ENCODE measurements at places on chromosomes 5 and 9. TPM values are rescaled to one million over a fixed set of nuclear protein-coding genes. Genes with fewer than 3 reads are reported as not detected.

DNA sequence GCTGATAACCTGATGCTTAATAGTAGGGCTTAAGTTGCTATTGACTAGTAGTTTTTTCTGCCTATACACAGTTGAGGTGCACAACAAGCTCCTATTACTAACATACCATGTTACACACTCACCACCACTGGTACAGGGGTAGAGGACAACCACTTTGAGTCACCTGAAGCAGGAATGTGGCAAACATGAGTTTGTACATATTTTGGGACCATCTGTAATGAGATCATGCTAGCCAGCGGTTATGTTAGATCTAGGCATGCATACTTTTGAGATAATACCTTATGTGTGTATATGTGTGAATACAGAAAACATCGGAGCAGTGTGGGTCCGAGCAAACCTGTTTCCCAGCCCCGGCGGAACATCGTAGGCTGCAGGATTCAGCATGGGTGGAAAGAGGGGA, 72.8 kb upstream of the NXNL2 start:
- DNase-seq = peak; percentile 50

POU5F2 gene
- total RNA-seq = 0.57 TPM

DNA sequence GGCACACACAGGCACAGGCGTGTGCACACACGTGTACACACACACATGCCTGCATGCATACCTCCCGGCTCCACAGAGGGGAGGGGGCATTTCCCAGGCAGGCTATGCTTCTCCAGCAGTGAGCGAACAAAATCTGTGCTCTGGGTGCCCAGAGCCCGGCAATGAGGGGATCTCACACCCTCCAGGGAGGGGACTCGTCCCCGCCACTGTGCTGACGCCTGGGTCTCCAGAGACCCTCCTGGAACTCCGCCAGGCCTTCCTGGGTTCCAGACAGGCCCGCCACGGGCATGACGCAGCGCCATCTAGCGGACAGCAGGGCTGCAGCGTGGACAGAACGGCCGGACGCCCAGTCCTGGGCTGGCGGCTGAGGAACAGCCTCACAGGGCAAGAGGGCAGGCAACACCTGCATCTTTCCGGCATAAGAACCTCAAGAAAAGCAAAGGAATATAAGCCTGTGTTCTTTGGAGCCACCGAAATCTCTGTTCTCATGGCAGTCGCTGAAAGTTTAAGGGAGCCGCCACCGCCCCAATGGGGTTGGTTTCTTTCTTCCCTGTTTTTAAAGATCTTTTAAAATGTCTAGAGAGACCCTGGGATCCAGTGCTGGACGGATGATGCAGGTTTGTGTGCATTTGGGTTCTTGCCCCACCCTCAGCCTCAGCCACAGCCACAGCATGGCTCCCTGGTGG, 135.6 kb upstream of the PPP1R26 start:
- peak; percentile 70 for DNase-seq

GRCh38 chr5:1231354-1231905, 6.2 kb downstream of the SLC6A18 start:
- DNase-seq = no peak

GRCh38 chr9:107739601-107740082, 250.1 kb upstream of the KLF4 start:
- peak; percentile 79 for DNase-seq

DNA sequence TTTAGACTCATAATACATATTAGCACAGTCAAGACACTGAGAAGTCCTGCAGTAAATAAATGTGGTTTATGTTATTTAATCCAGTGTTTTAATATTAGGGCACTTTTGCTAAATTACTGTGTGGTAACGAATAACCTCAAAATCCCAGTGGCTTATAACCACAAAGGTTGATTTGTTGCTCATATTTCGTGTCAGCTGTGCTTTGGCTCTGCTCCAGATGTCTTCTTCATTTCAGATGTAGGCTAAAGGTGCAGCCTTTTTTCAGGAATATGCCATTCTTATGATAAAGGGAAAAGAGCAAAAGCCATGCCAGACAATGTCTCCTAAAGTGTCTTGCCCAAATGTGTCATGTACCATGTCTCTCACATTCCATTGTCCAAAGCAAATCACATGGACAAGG, 144.8 kb downstream of the BRINP1 start:
- no peak for DNase-seq

DNA sequence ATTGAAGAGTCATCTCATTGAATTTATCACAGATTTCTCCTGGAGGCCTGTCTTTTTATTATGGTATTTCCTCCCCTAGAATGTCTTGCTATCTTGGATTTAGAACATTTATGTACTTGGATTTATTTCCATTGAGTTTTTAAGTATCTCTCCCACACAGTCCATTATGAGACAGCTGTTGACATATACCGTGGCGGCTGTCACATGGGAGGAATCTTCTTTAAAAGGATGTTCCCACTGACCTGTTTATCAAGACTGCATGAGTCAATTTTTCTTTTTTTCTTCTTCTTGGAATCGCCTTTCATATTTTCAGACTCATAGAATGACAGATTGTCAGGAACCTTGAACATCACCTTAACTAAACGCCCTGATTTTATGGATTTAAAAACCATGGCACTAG, 2.9 kb upstream of the CAVIN4 start:
- no peak for DNase-seq

DNA sequence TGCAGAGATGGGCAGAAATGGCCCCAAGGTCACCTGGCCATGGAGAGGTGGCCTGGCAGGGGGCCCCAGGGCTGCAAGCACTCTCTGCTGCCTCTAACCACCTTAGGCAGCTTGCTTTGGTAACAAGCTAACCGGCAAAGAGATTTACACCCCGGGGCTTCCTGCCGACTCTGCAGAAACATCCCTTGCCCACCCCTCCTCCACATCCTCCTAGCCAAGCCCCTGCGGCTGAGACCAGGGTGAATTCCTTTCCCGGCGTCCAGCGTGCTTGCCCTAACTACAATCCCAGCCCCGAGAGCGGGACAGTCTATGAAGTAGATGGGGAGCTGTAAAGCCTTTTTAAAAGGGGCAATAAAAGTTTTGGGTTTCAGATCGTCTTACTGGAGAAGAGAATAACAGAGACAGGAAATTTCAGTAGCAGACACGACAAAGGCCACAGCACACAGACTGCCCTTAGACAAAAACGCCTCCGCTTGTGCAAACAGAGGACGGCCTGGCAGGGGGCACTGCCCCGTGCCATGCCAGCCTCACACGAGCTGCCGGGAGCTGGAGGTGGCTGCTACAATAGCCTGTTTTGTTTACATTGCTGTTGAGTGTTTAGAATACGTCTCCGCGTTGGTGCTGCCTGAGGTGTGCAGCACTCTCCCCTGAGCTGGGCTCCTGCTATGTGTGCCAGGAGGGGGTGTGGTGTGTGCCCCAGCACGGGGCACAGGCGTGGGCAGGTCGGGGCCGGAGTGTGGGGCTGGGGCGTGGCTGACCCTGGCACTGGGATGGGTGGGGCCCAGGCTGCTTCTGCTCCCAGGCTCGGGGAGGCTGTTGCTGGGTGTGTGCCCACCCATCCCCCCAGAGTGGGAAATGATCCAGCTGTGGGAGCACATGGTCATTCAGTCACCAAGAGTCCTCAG, 15.3 kb downstream of the MYMK start:
- peak; percentile 44 for DNase-seq

- DNase-seq = peak; percentile 44
Observed at GRCh38 chr9:136527721-136528710, 17.8 kb downstream of the NOTCH1 start.

AQP7 gene
- not detected for total RNA-seq

GRCh38 chr5:132749506-132749905, 2.3 kb downstream of the CCNI2 start:
- no peak for DNase-seq

- DNase-seq = no peak
Observed at GRCh38 chr9:120360510-120360909, 219.5 kb downstream of the CDK5RAP2 start.

RABGAP1 gene
- total RNA-seq = 19.1 TPM

C5orf52 gene
- total RNA-seq = not detected

GRCh38 chr9:134032456-134033222, 7.4 kb downstream of the BRD3OS start:
- DNase-seq = peak; percentile 2

INPP5E gene
- total RNA-seq = 6.6 TPM

GRCh38 chr5:126501448-126501847, 78.2 kb downstream of the GRAMD2B start:
- no peak for DNase-seq

GRCh38 chr5:154829181-154829588, 21.2 kb downstream of the FAXDC2 start:
- DNase-seq = no peak

GRCh38 chr9:69170231-69170630, 3.8 kb upstream of the TJP2 start:
- no peak for DNase-seq

IQGAP2 gene
- 6.9 TPM for total RNA-seq

GRCh38 chr5:8349855-8350254, 480.9 kb downstream of the MTRR start:
- no peak for DNase-seq
